ENCODE measurements at places on chromosomes 7 and 10.

- no peak for DNase-seq
Measured at GRCh38 chr10:35396560-35397434, 60.5 kb downstream of the CCNY start.

GRCh38 chr7:135731131-135731530 is 3.1 kb upstream of the SLC13A4 start:
- DNase-seq: no peak

DNA sequence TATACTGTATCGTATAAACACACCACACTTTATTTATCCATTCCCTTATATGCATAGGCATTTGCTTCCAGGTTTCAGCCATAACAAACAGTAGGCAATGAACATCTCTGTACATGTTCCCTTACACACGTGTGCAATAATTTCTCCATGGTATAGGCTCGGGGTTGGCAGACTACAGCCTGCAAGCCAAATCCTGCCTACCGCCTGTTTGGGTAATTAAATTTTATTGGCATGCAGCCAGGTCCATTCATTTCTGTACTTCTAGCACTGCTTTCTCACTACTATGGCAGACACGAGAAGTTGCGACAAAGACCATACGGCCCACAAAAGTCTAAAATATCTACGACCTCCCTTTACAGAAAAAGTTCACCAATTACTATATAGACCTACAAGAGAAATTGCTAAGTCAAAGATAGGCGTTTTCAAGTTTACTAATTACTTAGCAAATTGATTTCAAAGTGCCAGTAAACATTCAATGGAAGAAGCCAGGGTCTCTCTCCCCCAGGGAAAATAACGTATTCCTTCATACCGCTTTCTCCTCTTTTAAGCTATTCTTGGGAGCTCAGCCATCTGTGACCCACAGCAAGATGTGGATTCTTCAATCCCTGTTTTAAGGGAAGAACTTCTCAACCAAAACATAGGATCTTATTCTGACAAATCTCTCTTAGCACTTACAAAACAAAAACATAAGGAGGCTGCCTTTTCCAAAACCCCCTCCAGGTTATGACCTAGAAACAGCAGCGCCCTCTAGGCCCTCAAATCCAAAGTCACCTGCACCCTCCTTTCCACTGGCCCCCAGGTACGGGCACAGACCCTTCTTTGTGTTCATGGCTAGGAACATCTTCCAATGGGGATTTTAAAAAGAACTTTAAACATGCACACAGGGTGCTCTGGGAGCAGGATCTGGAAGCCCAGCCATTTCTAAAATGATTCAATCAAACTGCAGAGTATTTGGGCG is 100.5 kb downstream of the FGFR2 start:
- DNase-seq: no peak

- DNase-seq: no peak
Measured at GRCh38 chr7:120229084-120229483, 43.9 kb upstream of the KCND2 start.

- no peak for DNase-seq
Measured at GRCh38 chr7:30422922-30423321, 55.7 kb downstream of the NOD1 start.

- DNase-seq: no peak
Measured at GRCh38 chr10:99337311-99337811, 8.2 kb downstream of the CNNM1 start.

GRCh38 chr10:52542906-52543305 is 228.8 kb downstream of the DKK1 start:
- DNase-seq: no peak

- DNase-seq: no peak
Measured at GRCh38 chr7:159139202-159139601, 5.5 kb downstream of the VIPR2 start.

GRCh38 chr7:145737617-145738016 is 379.0 kb upstream of the CNTNAP2 start:
- DNase-seq: no peak

- DNase-seq: no peak
Measured at GRCh38 chr10:120394446-120394845, 62.6 kb upstream of the PLPP4 start.

DNA sequence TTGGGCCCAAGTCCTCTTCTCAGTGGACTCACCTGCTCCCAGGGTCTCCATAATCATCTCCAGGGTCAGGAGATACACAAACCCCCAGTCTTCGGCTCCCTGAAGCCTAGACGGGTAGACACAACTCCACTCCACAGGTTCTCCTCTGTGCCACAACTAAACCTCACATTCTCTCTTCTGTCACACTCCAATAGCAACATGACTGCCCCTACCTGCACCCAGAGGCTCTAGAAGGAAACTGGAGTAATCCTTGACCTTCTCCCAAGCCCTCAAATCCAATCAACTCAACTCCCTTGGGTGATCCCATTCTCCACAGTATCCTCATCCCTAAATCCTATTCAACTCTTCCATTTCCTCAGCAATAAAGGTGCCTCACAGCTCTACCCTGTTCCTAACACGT is 16.2 kb downstream of the HNRNPF start:
- DNase-seq: no peak

DNA sequence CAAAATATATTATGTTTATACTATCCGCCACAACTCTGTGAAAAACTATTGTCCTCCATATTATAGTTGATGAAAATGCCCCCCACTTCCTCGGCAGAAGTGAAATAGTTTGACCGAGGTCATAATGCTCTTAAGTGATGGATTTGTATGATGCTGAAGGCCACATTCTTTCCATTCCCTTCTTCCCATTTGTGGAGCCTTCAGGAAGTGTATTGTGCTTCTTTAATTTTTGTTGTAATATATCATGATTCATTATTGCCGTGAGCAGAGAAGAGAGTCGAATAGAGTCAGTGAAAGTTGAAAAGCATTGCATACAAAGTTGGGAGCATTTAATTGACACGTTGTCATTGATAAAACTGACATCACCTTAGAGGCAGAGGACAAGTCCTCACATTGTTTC is 460.3 kb downstream of the SUGCT start:
- DNase-seq: no peak

GRCh38 chr7:81767926-81768325 is 1.9 kb downstream of the HGF start:
- no peak for DNase-seq

GRCh38 chr10:93445097-93445960 is 36.8 kb downstream of the MYOF start:
- DNase-seq: no peak

GRCh38 chr10:125248489-125248888 is 88.1 kb upstream of the CTBP2 start:
- no peak for DNase-seq

- DNase-seq: no peak
Measured at GRCh38 chr10:127872871-127873600, 19.7 kb downstream of the CLRN3 start.

DNA sequence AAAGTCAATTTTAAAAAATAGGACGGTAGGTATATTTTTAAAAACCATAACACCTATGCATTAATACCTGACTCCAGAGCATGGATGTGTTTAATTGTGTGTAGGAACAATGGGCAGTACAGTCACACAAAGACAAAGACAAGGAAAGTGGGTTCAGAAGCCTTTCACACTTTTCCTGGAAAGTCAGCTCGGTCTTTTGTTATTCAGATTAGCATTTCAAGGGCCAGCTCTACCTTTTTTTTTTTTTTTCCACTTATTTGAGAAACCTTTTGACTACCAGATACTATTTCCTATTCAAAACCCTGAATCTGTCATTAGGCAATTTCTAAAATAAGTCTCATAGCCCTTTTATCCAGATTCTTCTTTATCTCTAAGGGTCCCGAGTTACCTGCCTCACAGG is 401.9 kb downstream of the PARD3 start:
- no peak for DNase-seq

DNA sequence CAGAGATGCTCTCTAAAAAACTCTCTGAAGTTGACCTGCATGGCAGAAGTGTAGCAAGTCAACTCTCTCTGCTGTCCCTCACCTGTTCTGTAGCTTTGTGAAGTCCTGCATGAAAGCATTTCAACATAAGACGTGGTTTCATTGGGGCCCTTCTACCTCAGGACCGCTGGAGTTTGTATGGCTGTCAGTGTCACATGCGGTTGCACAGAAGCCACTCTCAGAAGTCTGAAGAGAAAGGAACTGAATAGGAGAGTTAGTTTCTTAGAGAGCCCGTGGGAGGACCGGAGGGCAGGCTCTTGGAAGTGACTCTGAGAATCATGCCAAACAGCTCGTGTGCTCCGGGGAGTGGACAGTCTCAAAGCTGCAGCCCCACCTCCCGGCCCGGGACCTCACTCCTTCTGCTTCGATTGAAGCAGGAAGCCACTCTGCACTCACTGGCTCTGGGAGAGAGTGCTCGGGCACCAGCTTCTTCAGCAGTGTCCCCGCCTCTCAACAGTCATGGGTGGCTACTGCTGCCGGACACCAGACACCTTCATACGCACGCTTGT is 486.7 kb downstream of the SDK1 start:
- DNase-seq: no peak

DNA sequence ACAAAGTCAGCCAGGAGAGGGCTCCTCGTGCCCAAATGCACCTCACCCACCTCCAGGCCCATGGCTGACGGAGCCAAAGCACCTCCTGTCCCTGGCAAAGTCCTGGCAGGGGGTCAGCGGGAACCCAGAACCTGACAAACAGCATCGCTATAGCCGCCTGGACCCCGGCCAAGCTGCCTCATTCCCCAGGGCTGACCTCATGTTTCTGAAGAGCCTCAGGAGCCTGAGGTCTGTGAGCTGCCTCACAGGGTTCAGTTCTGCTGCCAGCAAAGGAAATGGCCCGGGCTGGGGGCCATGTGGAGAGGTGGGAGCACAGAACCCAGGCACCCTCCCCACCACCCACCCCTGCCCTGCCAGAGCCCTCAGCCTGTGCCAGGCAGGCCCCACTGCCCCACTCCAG is 4.2 kb upstream of the NANOS1 start:
- DNase-seq: no peak

DNA sequence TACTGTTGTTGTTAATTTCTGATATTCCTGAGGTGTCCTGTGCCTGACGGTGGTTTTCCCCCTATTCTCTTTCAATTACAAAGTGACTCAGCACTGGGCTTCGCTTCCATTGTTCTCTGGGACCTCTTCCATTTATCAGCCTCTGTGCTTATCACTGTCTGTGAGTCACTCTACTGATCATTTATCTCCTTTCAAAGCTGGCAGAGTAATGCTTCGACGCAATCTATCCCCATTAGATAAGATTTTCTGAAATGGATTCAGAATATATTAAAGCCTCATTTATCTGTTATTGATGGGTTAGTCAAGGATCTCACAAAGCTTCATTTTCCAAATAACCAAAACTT is 679.2 kb downstream of the SDK1 start:
- DNase-seq: no peak

GRCh38 chr10:36531621-36532020 is 593.8 kb upstream of the ANKRD30A start:
- DNase-seq: no peak
